ENCODE measurements at places on chromosomes 4 and X.
A peak's percentile ranks its signal among the peaks of the same experiment; 100 is the strongest.

GRCh38 chr4:147498031-147498660 lies 17.2 kb downstream of the EDNRA start:
- no peak for DNase-seq

GRCh38 chr4:6877067-6877466 lies 32.6 kb upstream of the TBC1D14 start:
- no peak for DNase-seq

DNA sequence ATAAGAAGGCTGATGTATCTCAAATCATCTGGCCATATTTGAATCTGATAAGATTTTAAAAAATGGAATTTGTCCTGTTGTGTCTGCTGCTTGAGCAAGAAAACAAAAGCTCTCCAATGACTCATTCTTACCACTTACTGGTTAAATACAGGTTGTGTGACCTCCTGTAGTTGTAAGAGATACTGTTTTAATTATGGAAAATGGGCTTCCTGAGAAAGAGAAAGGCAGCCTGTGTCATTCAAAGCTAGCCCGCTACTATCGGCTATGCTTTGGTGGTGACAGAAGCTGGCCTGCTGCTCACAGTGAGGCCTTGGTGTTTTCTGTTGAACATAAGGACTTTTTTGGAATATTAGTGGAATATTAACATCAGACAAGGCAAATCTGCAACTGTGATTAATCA lies 1722.1 kb upstream of the PCDH10 start:
- DNase-seq, result no peak

- DNase-seq, result no peak
These were observed 69.5 kb downstream of the PARM1 start for GRCh38 chr4:75002381-75002780.

DNA sequence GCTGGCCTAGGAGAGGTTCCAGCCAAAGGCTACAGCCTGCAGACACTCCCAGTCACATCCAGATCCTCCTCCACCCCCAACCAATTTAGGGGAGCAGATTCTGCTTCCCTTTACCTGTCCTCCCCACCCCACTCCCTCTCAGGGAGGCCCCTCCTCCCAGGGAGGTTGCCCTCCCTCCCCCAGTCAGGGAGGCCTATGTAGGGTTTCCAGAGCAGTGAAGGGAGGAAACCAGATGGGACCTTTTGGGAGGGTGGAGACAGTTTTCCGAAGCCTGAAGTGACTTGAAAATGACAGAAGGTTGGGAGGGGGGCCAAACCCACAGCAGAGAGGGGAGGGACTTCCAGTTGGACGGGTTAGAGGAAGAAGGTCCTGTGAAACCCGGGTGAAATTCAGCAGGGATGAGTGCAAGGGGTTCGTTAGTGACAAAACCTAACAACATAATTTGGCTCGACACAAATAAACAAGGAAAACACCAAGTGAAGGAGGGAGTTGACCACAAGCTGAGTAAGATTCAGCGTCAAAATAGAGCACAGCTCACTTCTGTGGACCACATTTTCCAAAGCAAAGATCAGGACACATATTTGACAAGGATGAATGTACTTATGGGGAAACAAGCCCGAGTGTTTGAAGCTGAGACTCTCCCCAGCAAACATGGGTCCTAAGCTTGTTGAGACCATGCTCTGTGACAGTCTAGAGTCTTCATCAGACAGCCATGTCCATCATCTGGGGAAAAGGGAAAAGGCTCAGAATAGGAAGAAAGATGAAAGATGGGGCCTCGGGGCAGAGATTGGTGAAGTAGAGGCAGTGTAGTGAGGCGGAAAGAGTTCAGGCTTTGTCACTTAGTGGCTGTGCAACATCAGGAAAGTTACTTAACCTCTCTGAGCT lies 46.4 kb downstream of the PRPS1 start:
- peak; percentile 9 for DNase-seq

- DNase-seq, result no peak
These were observed 347.7 kb downstream of the GABRG1 start for GRCh38 chr4:45776146-45776545.

DNA sequence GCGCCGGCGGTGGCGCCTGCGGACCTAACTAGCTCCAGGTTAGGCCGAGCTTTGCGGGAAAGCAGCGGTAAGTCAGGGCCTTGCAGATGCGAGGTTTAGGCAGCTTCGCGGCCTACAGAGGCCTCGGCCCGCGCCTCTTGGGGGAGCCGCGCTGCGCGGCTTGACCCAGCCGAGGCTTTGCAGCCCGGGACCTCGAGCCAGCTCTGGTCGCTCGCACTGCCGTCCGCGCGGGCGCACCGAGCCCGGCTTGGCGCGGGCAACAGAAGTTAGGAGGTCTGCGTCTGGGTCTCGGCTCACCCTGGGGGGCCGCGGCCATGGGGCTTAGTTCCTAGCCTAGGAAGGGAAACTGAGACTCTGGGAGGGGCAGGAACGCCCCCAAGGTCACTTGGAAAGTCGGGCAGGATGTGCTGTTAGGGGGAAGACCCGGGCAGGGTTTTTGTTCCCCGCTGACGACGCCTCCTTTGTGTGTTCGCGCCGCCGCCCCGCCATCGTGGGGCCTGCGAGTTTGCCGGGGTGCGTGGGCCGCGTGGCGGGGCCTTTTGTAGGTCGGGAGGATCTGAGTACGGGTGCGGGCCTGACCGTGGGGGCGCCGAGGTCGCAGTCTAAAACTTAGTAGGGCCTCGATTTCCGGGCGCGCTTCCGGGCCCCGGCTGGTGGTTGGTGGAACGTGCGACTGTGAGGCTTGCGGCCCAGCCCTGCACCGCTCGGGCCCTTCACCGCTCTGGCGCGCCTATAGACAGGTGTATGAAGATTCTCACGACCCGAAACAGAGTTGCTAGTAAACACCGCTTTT lies 482 bp downstream of the RNF4 start:
- peak; percentile 60 for DNase-seq

GRCh38 chrX:134774190-134775048 lies 116.1 kb upstream of the PLAC1 start:
- no peak for DNase-seq

DNA sequence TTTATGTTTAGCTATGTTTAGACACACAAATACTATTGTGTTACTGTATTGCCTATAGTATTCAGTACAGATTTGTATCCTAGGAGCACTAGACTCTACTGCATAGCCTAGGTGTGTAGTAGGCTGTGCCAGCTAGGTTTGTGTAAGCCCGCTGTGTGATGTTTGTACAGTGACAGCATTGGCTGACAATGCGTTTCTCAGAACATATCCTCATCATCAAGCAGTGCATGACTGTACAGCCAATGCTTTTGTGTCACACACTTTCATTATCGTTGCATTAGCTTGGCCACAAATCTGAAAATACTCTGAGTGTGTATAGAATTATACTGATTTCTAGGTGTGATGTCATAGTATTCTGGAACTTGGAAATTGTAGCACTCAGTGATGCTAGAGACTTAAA lies 63.4 kb downstream of the CLDN34 start:
- DNase-seq, result no peak
